ENCODE measurements at places on chromosomes 2 and 18.

DNA sequence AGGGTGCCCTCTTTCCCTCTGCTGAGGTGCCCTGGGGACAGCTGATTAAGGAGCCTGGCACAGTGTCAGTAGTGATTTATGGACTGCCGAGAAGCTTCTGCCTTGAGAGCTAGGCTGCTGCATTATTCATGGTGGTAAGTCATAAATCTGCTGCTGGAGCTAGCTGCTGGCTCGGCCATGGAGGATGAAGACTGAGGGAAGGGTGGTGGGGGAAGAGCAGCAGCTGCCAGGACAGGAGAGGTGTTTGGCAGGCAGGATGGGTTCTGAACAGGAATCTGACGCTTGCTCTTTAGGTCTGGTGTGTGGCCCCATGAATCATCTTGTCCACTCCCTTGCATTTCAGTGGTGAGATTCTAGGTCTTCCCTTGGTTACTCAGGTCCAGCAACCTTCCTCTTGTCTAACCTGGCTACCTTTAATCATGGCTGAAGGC lies 296.3 kb downstream of the DYSF start:
- no peak for DNase-seq

GRCh38 chr18:46756025-46756558 lies 761 bp downstream of the ST8SIA5 start:
- no peak for DNase-seq

DNA sequence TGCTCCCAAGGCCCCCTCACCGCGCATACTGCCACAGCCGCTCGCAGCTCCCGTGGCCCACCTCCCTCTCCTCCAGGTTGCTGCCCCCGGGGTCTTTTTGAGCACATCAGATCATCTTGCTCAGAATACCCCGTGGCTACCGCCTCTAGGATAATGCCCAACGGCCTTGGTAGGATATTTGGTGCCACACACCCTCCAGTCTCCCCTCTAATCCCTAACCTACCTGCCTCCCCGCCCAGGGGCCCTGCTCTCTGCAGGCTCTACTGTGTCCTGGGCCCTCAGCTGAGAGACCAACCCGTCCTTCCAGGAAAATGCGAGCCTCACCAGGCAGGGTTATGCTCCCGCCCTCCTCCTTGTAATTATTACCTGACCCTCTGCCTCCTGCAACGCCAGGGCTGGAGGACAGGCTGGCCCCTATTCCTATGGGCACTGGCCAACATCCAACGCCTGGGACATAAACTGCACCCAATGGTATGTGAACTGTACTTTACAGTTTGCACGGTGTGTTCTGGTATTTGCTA lies 1.5 kb upstream of the MTCL1 start:
- DNase-seq: no peak

- no peak for DNase-seq
Measured at GRCh38 chr2:217784996-217785543, 217.7 kb downstream of the TNS1 start.

DNA sequence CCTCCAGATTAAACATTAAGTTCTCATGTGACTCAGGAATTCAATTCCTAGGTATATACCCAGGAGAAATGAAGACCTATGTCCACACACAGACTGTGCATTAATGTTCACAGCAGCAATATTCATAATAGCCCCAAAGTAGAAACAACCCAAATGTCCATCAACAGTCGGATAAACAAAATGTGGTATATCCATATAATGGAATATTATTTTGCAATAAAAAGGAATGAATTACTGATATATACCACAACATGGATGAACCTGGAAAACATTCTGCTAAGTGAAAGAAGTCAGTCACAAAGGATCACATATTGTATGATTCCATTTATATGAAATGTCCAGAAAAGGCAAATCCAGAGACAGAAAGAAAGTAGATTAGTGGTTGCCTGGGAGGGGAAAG lies 20.5 kb downstream of the PELI1 start:
- no peak for DNase-seq
